ENCODE measurements at places on chromosomes 3 and 15.

DNA sequence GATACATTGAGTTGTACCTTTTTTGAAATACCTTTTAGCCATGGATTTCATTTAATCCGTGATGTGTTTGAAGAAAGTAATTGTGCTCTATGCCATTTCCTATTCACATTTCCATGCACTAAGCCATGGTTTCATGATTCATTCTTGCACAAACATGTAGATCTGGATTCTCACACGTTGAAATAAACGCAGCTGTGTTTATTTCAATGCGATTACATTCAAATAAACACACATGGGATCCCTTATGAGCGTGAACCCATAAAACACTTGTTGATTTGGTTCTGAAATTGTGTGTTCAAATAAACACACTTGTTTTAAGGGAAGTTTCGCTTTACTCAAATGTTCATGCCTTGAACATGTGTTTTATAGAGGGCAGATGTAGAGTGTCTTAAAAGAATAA, 39.2 kb downstream of the BBX start:
- DNase-seq: no peak

GRCh38 chr3:119541547-119541946, 17.9 kb downstream of the CD80 start:
- DNase-seq: no peak

DNA sequence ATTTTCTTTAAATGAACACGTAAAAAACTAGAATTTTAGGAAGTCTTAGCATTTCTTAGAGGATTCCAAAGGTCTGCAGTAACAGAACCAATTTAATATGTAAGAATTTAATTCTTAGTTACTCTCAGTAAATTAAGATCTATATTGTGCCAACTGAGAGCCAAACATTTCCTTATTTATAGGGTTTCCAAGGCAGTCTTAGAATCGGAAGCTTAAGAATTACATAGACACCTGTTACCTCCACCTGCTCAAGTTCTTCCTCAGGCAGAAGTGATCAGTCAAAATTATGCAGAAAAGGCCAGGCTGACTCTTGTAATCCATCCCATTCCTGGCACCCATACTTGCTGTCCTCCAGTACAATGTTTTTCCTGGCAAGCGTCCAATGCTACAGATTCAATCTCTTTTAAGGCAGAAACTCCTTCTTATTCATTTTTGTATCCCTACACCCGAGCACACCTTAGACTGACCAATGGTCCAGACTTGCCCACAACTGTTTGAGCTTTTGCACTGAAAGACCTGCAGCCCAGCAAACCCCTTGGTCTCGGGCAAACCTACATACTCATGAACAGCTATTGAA, 64.3 kb downstream of the NCEH1 start:
- peak; percentile 63 for DNase-seq

DNA sequence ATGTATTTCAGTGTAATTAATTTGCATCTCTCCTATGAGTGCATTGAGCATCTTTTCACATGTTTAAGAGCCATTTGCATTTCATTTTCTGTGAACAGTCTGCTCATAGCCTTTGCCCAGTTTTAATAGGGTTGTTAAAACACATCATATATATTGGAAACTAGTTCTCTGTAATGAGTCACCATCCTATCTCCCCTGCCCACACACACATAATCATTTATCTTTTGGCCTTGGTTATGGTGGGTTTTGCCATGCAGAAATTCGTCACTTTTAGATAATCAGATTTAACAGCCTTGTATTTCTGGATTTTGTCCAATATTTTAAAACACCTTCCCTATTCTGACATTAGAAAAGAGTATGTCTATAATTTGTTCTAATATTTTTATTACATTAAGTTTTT, 11.9 kb upstream of the CHRM5 start:
- DNase-seq: no peak

DNA sequence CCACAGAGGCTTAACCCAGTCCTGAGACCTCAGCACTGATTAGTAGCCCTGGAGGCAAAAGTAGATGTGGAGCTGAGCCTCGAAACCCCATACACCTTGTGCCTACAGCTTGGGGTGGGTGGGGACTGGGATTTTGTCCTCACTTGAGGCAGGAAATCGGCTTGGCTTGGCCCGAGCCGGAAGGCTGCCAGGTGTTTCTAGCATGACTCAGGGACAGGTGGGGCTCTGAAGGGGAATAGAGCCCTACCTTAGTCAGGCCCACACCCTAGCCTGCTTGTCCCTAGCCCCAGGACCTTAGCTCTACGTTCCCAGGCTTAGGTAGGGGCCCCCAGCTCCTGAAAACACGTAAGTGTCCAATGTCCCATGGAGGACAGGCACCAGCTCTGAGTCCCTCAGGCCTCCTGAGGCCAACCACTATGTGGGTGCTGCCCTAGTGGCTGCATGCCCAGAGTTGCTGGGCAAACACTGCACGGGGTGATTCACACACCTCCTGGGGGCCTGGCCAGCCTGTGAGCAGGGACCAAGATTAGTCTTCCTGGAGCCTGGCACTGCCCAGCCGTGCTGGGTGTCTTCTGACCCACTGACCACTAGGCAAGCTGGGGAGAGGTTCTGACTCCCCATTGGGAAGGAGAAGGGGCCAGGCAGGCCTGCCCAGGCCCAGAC, 3.1 kb downstream of the MST1R start:
- peak; percentile 95 for DNase-seq

GRCh38 chr15:85353516-85353915, 26.9 kb upstream of the AKAP13 start:
- DNase-seq: no peak

DNA sequence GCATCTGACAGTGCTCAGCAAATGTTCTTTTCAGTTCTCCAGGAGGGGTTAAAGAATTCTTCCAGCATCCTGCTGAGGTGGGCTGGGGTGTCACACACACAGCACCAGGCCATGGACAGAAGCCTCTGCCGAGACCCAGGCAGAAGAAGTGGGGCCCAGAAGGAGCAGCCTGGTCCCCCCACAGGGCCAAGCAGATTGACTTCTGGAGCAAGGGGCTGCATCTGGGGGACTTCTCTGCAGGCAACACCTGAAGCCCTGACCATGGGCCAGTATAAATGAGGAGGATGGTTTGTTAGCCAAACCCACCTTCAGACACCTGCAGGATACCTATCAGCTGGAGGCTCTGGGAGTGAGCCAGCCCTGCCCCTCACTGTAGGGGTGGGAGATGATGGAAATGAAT, 16.2 kb upstream of the TMEM40 start:
- DNase-seq: no peak

- no peak for DNase-seq
These were observed 157.5 kb downstream of the MEGF11 start for GRCh38 chr15:66095871-66096687.

DNA sequence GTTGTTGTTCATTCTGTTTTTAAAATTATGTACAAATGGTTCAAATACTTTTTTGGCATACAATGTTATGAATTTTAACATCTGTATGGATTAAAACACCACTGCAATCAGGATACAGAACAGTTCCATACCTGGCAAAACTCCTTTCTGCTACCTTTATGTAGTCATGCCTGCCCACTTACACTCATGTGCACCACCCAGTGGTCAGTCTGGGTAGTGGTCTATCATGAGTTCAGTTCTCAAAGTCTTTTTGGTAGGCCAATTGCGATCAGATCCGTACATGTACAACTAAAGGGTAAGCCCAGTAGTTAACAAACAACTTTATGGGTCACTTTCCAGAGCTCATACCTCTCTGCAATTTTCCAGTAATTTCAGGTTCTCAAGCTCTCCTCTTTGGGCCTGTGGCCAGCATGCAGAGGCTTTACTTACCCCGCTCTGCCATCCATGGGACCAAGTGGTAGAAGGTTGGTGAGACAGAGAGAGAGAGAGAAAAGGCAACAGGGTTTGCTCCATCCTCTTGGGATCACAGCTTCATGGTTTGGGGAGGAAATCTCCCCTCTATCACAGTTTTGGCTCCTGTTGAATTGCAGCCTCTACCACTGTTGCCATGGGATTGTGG, 63.9 kb upstream of the FAM98B start:
- DNase-seq: no peak

DNA sequence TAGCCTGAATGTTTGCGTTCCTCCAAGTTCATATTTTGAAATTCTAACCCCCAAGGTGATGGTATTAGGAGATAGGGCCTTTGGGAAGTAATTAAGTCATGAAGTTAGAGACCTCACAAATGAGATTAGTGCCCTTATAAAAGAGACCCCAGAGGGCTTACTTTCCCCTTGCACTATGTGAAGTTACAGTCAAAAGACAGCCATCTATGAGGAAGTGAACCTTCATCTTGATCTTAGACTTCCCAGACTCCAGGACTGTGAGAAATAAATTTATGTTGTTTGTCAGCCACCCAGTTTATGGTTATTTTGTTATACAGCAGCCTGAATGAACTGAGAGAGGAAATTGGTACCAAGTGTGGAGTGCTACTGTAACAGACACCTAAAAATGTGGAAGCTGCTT, 74.4 kb downstream of the DAPK2 start:
- DNase-seq: no peak

GRCh38 chr15:34693053-34693744, 61.6 kb downstream of the GJD2 start:
- DNase-seq: no peak

DNA sequence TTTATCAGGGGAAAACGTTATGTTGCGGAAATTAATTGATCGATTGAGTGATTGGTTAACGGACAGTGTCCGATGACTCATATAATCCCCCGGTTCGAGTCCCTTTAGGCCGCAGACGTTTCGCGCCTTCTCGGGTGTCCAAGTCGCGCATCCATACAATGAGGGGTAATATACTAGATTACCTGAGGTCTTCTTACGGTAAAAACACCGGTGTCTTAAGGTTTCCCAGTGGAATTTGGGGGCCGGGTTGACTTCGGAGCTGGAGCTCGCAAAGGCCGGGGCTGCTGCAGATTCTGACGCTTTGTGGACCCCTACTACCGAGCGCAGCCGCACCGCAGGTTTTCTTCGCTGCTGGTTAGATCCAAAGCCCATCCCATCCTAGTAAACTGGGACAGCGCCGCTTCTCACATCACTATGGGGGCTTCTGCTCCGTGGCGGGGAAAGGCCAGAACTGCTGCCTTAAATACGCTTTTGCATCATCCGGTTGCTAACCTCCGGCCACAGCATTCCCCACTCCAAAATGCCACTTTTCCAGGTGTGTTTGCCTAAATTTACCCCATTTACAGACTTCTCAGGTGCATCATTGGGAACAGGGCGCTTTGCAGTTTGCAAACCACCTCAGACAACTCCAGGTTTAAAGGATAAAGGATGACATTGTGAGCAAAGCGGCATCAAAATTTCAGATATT, 858 bp upstream of the SACM1L start:
- DNase-seq: no peak

- no peak for DNase-seq
These were observed 279.2 kb upstream of the KCNH8 start for GRCh38 chr3:18868911-18869689.

DNA sequence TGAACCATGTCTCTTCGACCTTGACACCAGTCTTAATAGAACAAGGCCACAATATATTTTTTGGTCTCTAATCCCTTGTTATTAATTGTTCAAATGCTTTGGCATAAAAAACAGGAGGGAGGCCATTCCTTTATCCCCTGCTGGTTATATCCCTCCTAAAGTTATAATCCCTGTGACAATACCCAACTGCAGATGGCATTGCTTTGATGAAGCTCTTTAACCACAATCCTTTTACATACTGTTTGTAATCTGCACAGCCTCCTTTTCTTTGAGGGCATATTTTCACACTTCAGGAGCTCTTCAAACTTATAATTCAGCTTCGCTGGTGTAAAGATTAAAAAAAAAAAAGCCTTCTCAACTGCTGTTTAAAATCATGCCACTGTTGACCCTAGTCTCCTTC, 919.0 kb downstream of the EPHA3 start:
- DNase-seq: no peak

- DNase-seq: no peak
These were observed 28.8 kb downstream of the ARRDC4 start for GRCh38 chr15:97989299-97989698.

DNA sequence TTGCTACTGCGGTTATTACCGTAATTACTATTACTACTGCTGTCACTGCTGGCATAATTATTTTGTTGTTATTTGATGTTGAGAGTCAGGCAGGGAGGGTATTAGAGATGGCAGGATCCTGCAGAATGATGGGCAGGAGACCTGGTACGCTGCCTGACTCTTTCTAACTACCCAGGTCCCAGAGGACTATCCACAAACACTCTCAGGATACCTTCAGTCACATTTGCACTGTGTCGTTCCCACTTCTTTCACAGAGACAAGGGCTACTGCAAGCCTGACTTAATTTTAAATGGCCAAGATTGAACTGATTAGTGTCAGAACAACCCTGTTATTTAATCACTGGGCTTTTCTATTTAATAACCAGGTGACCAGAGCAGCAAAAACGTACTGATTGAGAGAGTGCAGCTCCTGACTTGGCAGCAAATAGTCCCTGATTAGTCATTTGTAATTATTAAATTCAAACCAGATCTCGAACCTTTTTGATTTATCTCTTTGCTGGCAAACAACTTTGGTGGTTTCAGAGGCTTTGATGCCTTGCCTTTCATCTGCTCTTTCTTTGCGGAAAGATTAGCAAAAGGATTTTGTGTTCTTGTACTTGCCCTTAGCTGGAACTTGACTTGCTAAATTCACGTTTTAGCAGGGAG, 88.8 kb upstream of the ARHGEF3 start:
- DNase-seq: no peak

GRCh38 chr3:196991581-196992460, 23.2 kb upstream of the PIGZ start:
- DNase-seq: no peak

DNA sequence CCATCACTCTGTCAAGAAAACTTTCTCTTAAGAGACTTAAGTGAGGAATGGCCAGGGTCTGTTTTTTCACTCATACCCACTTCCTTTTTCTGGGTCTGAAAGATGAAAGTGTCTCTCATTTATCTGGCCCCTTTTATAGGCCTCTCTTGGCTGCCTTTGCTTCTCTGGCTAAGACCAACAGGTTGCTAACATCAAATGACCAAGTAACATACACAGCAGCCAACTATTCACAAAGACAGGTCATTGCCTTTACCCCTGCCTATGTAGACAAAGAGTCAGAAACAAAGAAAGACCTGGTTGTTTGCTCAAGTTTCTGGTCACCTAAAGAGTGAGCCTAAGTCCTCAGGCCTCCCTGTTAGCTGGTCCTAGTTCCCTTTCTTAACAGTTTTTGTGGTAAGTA, 24.0 kb upstream of the CSTA start:
- no peak for DNase-seq

DNA sequence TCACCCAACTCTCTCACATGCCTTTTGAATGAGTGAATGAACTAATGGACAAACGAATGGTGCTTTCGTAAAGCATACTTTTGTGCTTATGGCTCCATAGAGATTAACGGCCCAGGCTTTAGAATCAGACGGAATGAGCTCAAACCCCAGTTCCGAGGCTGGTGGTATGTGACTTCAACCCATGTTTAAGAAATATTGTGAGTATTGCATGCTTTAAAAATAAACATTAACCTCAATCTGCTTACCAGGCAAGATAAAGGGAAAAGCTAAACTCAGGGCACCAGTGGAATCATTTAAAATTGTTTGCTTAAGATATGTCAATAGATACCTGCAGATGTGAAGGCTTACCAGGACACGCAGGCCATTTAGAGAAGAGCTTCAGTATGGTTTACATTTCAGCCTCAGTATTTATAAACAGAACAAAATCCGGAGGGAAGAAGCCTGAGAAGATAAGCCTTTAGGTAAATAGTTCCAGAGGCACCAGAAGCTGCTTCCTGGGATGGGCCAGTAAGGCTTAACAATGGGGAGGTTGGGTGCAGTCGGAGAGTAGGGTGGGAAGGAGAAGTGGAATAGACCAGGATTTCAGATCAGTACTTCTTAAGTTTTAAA, 186.4 kb downstream of the ADAMTS9 start:
- DNase-seq: no peak
